ENCODE measurements at places on chromosomes 4 and X.

DNA sequence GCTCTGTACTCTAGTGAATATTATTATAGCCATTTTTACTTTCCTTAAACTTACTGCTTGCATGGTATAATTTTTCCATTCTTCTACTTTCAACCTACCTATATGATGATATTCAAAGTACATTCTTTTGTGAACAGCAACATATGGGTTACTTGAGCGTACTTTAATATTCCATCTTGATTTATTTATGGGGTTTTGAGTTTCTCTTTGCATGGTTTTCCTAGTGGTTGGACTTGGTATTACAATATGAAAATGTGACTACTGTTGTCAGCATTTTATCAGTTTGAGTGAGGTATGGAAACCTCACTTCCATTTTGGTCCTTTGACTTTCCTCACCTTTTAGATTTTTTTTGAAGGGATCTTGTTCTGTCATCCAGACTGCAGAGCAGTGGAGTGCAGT lies 35.9 kb downstream of the ADGRG4 start:
- DNase-seq, result no peak

DNA sequence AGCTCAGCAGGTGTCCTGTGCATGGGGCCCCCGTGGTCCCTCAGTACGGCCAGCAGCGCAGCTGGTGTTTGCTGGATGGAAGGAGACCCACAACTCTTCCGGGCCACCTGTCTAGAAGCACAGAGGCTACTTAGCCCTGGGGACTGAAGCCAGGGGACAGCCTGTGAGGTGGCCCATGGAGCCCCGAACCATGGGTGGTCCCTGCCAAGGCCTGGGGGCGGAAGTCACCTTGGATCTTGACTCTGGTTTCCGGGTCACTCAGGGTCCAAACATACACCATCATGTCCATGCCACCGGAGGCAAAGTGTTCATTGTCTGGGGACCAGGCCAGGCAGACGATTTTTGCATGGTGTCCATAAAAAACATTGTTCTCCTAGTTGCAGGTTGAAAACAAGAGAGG lies 39.5 kb downstream of the WDR1 start:
- no peak for DNase-seq

- no peak for DNase-seq
Measured at GRCh38 chr4:166092797-166093290, 219.8 kb downstream of the TLL1 start.

DNA sequence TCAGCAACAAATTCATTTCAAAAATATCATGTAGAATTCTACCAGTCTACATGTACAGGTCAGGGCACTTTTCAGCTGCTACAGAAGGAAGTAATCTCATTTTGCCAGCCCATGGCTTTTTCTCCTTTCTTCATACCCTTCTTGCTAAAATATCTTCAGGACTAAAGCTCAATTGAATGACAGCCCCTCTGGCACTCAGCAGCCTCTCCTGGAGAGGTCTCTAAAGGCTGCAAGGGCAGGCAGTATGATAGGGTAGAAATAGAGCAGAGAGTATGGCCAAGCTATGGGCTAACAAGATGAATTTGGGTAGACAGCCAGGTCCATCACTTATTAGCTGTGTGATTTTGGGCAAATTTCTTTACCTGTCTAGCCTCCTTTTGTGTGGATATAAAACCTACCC lies 224.6 kb upstream of the RPL34 start:
- DNase-seq, result no peak

DNA sequence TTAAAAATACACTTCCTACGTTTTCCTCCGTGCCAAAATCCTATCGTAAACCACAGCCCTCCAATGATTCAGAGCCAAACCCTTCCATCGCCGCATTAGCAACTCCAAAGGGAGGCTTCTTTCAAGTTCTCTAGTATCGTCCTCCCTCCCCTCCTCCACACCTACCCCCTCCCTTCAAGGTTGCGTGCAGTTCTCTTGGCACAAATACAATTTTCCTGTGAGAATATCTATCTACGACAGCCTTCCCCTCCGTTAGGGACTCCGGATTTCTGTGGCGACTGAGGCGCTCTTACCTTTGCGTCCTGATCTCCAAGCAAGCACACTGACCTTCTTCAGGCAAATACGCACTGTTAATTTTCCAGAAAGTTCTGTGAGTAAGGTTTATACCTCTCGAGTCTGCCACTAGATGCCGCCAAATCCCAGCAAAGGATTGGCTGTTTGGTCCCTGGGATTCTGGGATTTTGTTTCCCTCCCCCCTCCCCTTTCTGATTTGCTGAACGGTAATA lies 1.2 kb upstream of the MORF4L2 start:
- DNase-seq, result peak; percentile 43

- no peak for DNase-seq
Measured at GRCh38 chrX:26100421-26100920, 37.7 kb upstream of the MAGEB18 start.

GRCh38 chr4:151599863-151600262 lies 160.9 kb downstream of the GATB start:
- no peak for DNase-seq

- DNase-seq, result no peak
Measured at GRCh38 chr4:181677201-181677600, 566.0 kb upstream of the TENM3 start.

DNA sequence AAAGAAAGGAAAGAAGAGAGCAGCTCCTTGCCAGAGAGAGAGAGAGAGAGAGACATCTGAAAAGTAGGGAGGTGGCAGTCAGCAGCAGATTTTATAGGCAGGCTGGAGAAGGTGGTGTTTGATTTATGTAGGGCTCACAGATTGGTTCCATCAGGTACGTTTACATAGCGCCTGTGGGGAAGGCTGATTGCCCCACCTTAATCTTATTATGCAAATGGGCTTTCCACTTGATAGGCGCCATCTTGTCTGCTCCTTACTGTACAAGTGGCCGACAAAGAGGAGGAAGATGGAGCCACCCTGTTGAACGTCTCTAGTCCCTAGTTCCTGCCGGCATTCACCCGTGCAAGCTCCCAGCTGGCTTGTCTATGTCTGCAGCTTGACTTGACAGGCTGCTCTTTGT lies 49.1 kb upstream of the DHRSX start:
- no peak for DNase-seq

DNA sequence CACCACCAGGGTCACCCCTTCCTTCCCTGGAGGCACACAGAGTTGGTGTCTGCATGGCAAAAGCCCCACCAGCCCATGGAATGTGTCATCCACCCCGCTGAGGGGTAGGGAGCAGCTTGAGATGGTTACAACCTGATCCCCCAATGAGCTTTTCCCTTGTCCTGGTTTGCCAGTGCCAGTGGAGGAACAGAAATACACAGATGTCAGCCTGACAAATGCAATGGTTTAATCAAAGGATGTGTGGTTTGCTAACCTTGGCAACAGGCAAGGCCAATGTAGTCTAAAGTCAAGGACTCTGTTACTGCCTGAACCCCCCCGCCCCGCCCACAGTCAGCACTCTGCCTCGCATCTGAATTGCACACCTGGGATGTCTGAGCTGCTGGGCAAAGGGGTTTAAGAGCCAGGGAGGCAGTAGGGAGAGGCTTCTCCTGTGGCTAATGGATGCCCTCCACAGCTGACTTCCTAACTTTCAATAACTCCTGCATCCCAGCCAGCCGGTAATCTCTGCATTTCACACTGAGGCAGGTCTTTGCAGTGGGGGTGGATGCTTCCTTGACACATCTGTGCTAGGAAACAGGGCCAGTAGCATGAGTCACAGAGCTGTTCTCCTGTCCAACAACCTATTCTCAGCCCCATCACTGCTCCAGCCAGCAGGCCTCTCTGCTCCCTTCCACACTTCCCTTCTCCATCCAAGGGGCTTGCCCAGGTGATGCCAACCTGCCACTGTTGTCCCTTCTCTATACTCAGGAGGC lies 137.5 kb downstream of the AMMECR1 start:
- DNase-seq, result no peak

DNA sequence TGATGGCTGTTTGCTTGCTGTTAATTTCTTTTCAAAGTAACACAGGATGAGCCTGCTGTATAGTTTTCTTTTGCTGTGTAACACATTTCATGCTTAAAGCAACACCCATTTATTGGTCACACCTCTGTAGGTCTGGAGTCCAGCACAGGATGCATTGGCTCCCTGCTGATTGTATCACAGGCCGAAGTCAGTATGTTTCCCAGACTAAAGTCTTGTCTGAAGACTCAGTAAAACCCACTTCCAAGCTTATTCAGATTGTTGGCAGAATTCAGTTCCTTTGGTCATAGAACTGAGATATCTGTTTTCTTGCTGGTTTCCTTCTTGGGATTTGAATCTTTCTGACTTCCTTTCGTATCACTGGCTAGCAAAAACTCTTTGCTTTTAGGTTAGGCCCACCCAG lies 54.3 kb downstream of the LRP2BP start:
- DNase-seq, result no peak

DNA sequence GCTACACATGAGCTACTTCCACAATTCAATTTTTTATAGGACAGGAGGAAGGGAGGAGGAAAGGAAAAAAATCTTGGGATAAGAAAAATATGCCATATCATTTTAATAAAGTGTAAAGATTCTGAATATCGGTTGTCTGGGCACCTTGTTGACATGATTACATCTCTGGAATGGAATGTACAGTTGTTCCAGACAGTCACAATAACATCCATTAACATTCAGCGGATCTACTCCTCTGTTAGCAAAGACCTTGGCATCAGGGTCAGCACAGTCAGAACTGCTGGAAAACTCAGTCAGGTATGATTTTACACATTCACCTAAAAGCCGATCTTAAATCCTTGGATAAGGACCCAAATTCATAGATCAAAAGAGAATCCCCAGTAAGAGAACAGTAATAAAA lies 85.4 kb upstream of the ARMCX2 start:
- DNase-seq, result no peak

- DNase-seq, result no peak
Measured at GRCh38 chr4:5206016-5206790, 154.9 kb downstream of the STK32B start.

DNA sequence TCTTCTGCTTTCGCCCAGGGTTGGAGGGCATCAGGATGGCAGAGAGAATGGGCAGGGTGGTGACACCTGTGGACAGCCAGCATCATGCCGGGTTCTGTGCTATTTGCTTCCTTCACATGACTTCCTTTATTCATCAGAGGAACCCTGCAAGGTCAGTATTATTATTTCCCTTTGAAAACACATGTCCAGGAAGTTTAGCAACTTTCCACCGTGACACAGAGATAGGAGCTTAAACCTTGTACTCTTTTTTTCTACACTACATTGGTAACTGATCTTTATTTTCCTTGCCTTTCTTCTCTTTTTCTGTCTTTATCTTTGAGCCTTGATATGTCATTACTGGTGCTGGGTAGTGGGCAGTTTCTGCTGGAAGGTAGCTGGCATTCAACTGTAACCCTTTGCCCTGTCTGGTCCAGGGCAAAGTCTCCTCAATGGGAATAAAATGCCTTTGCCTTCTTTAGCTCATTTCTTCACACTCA lies 5.0 kb upstream of the MGST2 start:
- DNase-seq, result no peak

DNA sequence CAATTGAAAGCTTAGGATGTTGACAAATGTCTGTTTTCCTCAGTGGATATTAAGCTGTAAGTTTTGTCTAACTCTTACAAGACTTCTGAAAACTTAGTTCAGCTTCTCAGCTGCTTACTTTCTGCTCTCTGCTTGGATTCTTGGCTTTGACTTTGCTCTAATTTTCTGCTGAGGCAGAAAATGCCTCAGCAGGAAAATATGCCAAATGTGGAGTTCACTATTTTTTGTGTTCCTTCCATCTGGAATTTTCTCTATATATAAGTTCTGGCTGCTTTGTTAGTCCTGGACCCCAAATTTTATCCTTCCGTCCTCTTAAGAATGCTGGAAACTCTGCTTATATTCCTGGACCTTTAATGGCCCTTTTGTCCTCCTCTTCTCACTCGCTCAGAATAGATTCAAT lies 352.6 kb upstream of the NWD2 start:
- DNase-seq, result no peak

DNA sequence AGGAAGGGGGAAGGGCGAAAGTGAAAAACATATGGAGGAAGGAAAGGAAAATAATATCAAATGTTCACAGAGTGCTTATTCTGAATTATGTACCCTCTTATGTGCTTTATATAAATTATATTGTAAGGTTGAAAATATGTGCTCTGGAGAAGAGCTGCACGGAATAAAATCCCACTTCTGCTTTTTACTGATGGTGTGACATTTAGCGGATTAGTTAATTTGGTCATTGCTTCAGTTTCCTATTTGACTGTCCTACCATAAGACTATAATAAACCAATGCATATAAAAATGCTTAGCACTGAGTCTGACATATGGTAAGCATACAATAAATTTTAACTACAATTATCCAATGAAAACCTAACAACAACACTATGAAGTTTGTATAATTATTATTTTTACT lies 86.2 kb downstream of the NPFFR2 start:
- no peak for DNase-seq

DNA sequence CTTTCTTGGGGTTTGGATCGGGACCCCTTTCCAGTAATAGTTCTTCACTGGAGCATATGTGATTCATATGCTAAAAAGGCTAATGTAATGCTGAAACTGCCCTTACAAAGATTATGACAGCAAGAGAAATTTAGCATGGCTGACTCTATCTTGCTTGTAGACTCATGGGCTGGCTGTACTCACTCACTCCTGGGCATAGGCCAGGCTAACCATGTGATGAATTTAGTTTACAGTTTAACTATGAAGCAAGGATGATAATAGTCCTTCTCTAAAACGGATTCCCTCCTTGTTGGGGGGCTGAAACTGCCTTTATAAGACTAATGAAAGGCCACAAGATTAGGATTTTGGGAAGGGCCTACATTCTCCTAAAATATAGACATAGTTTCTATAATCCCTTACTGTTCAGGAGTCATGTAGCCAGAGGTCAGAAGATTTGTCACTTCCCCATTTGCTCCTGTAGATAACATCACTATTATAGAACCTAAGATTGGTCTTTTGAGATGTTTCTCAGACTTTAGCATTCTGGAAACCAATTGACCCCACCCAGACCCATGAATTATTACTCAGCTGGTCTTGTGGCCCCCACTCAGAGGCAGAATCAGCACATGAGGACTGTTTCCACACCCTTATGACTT lies 20.8 kb upstream of the CEP135 start:
- DNase-seq, result no peak

DNA sequence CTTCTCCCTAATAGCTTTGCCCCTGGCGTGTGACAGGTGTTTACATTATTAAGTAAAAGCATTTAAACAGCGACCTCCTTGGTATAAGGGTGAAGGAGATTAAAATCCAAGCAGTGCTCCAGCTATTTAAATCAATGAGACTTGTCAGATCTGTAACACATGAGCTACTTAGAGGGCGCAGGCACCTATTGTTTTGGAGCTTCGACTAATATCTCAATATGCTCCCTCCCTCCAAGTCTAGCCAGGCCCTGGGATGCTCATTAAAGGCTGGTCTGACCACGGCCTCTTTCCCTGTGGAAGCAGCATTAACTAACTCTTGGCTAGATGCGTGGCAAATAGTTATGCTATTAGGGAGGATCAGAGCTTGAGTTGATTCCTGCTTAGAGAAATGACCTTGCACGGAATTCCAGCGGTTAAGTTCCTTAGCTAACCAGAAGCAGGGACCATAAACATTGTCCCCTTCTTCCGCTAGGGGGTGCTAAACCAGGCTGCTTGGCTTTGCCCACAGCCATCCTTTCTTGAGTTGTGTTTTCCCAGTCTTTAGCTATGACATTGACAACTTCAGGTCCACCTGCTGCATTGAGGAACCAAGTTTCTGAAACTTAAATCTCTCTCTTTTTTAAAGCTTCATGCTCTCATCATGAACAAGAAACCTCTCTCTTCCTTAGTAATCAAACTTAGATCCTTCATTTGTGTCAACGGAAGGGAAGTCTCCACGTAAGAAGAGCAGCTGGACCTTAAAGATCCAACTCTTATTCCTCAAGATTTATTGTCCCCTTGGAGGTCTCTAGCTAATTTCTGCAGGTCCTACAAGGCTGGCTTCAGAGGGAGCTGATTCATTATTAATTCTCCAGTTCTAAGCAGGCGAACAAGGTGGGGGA lies 80.7 kb upstream of the IGFBP7 start:
- DNase-seq, result no peak
